NCI-H1092 treated with DMSO at 0.1 percent for 48 hours (cell line): ENCODE measurements at places on chromosomes 3 and 15.
A peak's percentile ranks its signal among the peaks of the same experiment; 100 is the strongest.

- peak; percentile 41 for DNase-seq
Observed at GRCh38 chr3:138479438-138479863, 45.0 kb downstream of the ESYT3 start.

- peak; percentile 1 for DNase-seq
Observed at GRCh38 chr3:126132751-126133511, 47.5 kb downstream of the ALDH1L1 start.

DNA sequence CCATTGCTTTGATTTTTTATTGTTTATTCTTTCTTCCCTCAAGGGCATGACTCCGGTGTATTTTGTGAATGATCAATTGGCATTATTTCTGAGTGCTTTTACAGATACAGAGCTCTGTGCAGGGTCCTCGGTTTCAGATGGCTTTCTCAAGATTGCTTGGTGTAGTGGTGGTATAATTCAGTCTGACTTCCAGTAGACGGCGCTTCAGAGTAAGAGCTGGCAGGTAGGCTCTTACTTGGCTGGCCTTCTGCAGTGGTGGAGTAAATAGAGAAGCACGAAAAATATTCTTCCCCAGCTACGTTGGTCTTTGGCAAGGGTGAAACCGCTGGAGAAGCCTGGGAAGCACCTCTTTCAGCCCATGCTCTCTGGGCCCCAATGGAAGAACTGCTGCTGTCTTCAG is 723.0 kb upstream of the BCHE start:
- DNase-seq = no peak

DNA sequence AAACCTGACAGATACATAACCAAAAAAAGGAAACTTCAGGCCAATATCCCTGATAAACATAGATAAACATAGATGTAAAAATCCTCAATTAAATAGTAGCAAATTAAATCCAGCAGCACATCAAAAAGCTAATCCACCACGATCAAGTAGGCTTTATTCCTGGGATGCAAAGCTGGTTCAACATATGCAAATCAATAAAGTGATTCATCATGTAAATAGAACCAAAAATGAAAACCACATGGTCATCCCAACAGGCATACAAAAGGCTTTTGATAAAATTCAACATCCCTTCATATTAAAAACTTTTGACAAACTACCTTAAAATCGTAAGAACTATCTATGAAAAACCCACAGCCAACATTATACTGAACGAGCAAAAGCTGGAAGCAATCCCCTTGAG is 882.2 kb downstream of the NTRK3 start:
- no peak for DNase-seq

- DNase-seq = peak; percentile 56
Observed at GRCh38 chr15:92521624-92522008, 127.9 kb downstream of the ST8SIA2 start.

GRCh38 chr3:161879470-161879869 is 382.9 kb downstream of the OTOL1 start:
- DNase-seq = no peak

DNA sequence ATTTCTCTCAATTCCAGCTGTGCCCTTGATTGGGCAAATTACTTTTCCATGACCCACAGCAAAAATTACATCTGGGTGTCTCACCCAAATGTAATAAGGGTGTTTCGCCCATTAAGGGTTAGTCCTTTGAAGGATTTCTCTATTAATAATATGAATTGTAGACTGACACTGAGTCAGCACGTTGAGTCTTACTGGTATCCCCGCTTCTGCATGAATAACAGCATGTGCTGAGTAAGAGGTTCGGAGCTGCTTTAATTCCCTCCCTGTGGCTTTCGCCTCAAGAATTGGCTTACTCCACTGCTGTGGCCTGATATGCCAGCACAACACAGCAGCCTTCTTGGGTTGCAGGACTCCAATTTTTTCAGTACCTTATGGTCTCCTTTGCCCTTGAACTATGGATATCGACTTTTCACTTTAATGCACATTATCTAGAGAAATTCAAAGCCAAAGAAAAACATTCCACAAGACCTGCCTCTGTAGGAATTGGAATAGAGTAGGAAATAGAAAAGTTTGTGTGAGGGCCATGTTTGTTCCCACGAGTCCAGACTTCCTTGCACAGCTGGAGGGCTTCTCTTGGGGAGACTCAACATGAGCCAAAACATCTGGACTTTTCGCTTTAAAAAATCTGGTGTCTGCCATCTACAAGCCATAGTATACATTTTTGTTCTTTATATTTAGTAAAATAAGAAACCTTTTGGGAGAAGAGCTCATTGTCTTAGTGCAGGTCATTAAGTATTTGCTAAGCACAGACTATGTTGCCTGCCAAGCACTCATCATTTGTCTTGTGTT is 20.7 kb upstream of the ERC2 start:
- no peak for DNase-seq

GRCh38 chr3:111218615-111219014 is 147.0 kb downstream of the NECTIN3 start:
- no peak for DNase-seq

DNA sequence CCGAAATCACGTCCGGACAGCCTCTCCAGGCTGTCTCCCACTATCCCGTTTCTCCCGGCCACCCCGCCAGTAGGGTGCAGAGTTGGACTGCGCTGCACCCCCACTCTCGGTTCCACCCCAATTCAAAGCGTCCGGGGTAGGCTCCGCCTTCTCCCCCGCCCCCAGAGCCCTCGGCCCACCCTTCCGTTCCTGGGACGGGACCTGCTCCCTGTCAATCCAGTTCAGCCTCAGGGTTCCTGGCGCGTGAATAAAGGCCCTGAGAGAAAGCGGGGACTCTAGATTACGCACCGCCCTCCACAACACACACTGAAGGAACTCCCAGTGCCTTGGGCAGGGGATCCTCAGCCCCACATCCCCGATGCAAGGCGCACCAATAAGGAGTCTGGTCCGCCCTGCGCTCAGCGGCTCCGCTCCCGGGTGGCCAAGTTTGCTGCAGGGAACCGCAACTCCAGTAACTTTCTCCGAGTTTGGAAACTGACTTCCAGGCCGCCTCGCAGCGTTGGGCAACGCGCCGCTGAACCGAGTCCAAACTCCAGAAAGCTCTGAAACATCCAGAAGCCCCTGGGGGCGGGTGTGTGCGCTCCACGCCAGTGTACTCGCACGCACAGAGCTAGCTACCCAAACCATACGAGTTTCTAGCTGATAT is 1.9 kb downstream of the ADAMTS9 start:
- DNase-seq = no peak

DNA sequence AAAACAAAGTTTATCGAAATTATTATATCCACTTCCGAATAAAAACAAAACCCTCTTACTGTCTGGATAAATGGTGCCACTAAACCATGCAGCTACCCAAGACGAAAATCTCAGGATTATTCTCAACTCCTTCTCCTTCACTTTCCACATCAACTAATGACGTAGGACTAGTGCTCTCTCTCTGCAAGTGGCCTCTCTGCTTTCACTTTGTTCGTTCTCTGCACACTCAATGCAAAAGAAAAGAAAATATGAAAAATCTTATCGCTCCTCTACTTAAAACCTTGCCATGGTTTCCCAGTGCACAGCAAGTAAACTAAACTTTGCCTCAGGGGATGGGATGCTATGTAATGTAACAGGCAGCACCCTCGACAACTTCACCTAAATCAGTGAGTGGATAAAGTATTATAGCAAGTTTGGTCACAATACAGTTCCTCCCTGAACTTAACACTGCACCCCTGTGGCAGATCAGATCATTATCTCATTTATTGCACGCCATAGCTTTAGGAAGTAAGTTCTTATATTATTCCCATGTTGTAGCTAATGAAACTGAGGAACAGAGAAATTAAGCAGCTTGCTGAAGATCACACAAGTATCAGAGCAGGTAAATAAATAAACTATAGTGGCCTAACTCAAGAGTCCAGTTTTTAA is 262.7 kb upstream of the GADL1 start:
- DNase-seq = no peak

- no peak for DNase-seq
Observed at GRCh38 chr3:158768881-158769543, 32.8 kb upstream of the MFSD1 start.

DNA sequence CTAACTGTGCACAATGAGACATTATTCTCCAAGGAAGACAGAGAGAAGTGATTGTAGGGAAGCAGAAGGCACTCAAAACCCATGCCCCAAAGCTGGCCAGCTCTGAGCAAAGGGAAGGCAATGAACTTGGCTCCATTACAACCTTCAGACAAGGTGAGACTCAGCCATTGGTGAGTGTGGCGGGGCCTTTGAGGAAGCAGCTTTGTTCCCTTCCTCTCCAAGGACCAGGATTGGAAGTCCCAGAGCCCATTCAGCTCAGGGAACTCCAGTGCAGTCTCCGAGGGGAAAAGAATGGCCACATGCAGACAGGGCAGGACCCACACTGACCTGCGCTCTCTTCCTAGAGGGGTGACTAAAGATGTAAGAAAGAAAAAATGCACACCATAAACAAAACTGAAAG is 23.1 kb downstream of the HEG1 start:
- no peak for DNase-seq

- no peak for DNase-seq
Observed at GRCh38 chr15:78146425-78147154, 2.6 kb upstream of the IDH3A start.

DNA sequence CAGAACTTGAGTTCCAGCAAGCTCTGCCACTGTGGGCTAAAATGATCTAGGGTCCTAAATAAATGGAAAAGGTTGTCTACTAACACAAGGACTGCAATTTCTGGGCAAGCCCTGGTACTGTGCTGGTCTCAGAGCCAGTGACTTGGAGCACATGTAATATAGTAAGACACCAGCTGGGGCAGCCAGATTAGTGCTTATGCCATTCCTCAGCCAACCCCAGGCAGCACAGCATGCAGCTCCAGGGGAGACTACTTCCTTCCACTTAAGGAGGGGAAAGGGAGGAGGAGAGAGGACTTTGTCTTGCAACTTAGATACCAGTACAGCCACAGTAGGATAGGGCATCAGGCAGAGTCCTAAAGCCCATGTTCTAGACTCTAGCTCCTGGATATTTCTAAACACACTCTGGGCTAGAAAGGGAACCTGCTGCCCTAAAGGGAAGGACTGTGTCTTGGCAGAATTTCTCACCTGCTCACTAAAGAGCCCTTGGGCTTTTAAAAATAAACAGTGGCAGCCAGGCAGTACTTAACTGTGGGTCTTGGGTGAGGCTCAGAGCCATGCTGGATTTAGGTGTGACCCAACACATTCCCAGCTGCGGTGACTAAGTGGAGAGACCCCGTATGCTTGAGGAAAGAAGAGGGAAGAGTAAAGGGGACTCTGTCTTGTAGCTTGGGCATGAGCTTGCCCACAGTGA is 223.7 kb upstream of the BCHE start:
- DNase-seq = no peak

DNA sequence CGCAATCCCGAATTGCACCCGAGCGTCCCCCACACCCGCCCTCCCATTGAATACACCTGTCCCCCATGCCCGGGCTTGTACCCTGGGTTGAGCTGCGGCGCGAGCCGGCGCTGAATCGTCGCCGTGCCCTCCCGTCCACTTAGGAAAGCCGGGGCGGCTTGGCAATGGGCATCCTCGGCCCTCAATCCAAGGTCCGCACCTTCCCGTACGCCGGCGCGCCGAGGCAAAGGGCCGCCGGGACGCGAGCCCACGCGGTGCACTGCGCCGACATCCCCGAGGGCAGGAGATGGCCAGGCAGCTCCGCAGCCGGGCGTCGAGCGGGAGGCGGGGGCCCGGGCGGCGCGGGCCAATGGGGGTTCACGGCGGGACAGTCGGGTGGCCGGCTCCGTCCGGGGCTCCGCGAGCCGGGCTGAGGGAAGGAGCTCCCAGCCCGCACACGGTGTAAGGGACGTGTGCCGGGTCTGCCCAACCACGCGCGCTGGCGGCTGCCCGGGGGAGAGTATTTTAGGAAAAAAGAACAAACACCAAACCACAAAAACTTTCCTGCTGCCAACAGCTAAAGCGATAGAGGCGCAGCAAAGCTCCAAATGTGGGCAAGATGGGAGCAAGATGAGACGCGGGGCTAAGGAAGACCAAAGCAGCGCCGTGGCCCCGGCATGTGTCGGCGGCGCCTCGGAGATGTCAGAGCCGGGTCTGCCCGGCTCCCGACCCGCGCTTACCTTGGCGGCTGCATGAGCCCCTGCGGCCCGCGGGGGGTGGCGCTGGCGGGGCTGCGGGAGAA is 621 bp downstream of the RGMA start:
- DNase-seq = peak; percentile 61

GRCh38 chr3:63863150-63864007 is at the start of the genes ATXN7 and THOC7:
TSS of gene ATXN7 (plus strand) at chr3:63863867. CDS start at chr3:63912599, 48,732 bp downstream.
TSS of gene THOC7 (minus strand) at chr3:63863805. CDS start at chr3:63863790, 15 bp downstream.
- DNase-seq = peak; percentile 57

GRCh38 chr3:150342896-150343467 is 65.1 kb upstream of the TSC22D2 start:
- DNase-seq = no peak

DNA sequence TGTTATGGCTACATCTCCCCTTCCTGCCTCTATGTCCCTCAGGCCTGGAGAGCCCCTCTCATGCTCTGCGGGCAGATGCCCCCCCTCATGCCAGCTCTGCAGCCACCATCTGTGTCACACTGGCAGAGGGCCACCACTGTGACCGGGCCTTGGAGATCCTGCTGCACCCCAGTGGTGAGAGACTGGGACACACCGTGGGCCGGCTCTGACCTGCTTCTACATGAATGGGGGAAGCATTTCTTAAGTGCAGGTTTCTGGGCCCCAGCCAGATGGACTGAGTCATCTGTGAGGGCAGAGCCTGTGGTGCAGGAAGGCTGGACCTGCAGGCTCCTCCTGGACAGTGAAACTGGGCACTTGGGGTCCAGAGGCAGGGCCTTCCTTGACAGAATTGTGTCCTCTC is 4.8 kb downstream of the VWA5B2 start:
- DNase-seq = no peak

DNA sequence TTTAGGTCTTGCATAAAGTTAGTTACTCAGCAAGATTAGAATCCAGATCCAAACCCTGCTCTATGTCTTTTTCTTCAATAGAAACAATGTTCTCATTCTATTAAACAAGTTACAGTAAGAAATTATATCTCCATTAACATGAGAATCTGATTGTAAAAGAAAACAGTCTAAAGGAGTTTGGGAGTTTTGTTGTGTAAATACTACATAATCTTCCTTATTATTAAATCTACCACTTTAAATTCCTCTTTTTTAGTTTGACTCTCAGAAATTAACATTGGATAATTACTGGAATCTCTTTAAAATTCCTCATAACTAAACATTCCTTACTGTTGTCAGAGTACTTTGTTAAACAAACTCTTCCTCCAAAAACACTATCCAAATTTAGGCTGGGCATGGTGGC is 1.7 kb upstream of the GOLIM4 start:
- no peak for DNase-seq

GRCh38 chr3:186540835-186541226 is 3.3 kb downstream of the CRYGS start:
- no peak for DNase-seq

DNA sequence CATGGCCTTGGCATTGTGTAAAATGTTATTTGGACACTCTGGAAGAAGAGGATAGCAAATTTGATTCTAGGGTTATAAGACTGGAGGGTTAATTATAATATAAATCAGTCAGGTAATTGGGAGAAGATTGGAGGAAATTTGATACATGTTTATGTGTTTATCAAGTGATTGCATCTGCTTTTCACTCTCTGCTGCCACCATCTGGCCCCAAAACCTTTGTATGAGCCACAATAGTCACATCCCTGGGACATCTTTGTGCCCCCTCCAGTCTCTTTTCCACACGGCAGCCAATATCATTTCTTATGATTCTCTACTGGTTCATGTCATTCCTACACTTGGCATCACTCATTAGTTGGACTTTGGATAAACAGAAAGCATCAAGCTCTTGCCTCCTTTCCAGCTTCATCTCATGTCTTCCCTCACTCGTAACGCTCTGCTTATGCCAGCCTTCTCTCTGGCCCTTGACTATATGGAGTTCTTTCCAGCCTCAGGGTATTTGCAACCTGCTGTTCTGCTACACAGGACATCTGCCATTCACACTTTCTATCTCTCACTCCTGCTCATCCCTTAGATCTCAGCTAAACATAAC is 602.3 kb upstream of the SUCLG2 start:
- DNase-seq = no peak

GRCh38 chr15:63815796-63816533 is 17.8 kb downstream of the HERC1 start:
- DNase-seq = no peak
